ENCODE measurements at places on chromosomes 4 and X.

DNA sequence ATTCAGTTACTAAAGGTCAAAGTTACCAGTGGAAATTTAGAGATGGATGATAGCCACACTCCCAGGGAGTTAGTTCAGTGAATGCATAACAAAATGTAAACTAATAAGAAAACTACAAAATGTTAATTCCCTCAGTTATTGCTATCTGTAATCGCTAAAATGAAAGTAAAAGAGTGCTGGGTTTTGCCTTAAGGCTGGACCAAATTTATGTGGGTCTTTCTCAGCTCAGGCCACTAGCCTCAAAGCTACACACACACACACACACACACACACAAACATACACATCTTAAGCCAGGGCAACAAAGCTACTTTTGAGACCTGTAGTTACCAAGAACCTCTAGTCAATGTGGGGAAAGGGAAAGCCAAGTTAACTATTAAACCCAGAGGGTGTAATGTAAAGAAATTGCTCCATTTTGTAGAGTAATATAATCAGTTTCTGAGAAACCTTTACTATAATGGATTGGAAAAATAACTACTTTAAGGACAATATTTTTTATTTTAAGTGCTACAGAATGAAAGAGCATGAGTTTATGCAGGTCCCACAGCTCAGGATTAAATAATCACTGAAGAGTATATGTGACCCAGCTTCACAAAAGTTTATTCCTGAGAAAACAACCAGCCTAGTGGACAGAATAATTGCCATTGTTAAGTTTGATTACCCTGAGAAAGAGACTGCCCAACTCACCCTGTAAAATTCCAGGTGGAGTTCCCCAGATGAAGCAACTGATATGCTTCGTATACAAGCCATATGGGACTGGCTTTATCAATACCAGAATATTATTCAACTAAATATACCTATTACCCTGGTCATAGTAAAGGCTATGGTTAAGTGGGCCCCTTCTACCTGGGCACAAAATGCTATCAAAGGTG, 8.9 kb upstream of the UGT2A3 start:
- no peaks in the 10 kb centered on the region for H3K4me1 ChIP-seq
- no peak for DNase-seq
- H3K4me3 ChIP-seq: no peak overlapping the region
- no peaks in the 10 kb centered on the region for H3K27me3 ChIP-seq
- H3K27ac ChIP-seq: no peak overlapping the region
- no peaks in the 10 kb centered on the region for H3K36me3 ChIP-seq

DNA sequence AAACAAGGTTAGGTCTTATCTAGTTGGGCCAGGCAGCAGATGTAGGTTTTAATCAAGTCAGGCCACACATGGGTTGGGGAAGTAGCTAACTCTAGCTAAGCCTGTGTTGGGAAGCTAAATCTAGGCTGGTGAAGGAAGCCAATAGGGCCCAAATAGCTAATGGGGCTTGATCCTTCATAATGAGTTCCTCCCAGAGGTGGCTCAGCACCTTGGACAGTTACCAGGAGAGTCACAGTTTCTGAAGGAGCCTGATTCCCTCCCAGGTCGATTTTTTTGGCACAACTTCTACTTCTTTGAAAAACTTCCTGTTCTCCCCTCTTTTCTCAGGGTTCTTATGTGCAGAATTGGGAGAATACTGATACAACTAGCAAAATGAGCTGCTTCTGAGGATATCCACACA, 242.5 kb upstream of the PRPS2 start:
- no peaks in the 10 kb centered on the region for H3K4me1 ChIP-seq
- DNase-seq: no peak
- H3K27ac ChIP-seq: no peak overlapping the region
- no peaks in the 10 kb centered on the region for H3K36me3 ChIP-seq
- no peaks in the 10 kb centered on the region for H3K27me3 ChIP-seq
- H3K4me3 ChIP-seq: no peak overlapping the region

GRCh38 chrX:137195991-137196390, 162.2 kb upstream of the GPR101 start:
- peaks cover 2% of the 10 kb centered on the region for H3K27me3 ChIP-seq
- H3K36me3 ChIP-seq: no peaks in the 10 kb centered on the region
- no peak overlapping the region for H3K4me3 ChIP-seq
- no peak for DNase-seq

DNA sequence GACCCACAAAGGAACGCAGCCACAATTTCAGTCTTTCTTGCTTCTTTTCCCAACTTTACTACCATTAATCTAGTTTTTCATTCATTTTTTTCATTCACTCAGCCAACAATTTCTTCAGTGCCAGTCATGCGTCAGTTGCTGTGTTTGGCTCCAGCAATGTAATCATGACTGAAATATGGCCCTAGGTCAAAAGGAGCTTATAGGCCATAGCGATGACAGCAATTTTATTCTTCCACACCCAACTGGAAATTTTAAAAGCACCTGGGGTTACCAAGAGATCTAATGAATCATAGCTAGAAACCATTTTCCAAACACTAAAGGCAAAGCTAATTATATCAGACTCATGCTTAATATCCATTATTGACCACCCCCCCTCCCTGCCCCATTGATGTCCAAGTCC, 29.8 kb upstream of the C1QTNF7 start:
- H3K27ac ChIP-seq: no peak overlapping the region
- no peaks in the 10 kb centered on the region for H3K36me3 ChIP-seq
- no peak overlapping the region for H3K4me3 ChIP-seq
- H3K4me1 ChIP-seq: peaks cover 45% of the 10 kb centered on the region
- DNase-seq: no peak

- no peak overlapping the region for H3K27ac ChIP-seq
- peaks cover 36% of the 10 kb centered on the region for H3K27me3 ChIP-seq
- H3K36me3 ChIP-seq: no peaks in the 10 kb centered on the region
- H3K4me3 ChIP-seq: peak overlapping the region; percentile 25
Observed at GRCh38 chr4:5711479-5712184, 631 bp downstream of the EVC start.

- DNase-seq: no peak
- H3K4me3 ChIP-seq: no peak overlapping the region
- H3K36me3 ChIP-seq: no peaks in the 10 kb centered on the region
- H3K4me1 ChIP-seq: no peaks in the 10 kb centered on the region
- no peak overlapping the region for H3K27ac ChIP-seq
Observed at GRCh38 chr4:137621056-137621455, 88.8 kb upstream of the PCDH18 start.

DNA sequence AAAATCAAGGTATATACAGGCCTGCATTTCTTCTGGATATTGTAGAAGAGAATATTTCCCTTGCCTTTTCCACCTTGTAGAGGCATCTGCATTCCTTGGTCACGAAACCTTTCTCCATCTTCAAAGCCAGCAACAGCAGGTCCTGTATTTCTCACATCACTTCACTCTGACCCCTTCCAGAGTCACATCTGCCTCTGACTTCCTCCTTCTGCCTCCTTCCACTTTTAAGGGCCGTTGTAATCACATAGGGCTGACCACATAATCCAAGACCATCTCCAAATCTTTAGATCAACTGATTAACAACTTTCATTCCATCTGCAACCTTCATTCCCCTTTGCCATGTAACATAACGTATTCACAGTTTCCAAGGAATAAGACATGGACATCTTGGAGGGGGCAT, 38.3 kb upstream of the NDP start:
- no peak overlapping the region for H3K27ac ChIP-seq
- no peaks in the 10 kb centered on the region for H3K27me3 ChIP-seq
- no peak for DNase-seq
- H3K4me1 ChIP-seq: peaks cover 7% of the 10 kb centered on the region
- H3K4me3 ChIP-seq: no peak overlapping the region

- no peak overlapping the region for H3K27ac ChIP-seq
- no peak overlapping the region for H3K4me3 ChIP-seq
- no peaks in the 10 kb centered on the region for H3K27me3 ChIP-seq
- no peak for DNase-seq
- H3K4me1 ChIP-seq: no peaks in the 10 kb centered on the region
Observed at GRCh38 chr4:39539089-39539611, 11.9 kb upstream of the UGDH start.

- no peak overlapping the region for H3K27ac ChIP-seq
- H3K4me3 ChIP-seq: no peak overlapping the region
- DNase-seq: no peak
- no peaks in the 10 kb centered on the region for H3K4me1 ChIP-seq
- no peaks in the 10 kb centered on the region for H3K27me3 ChIP-seq
Observed at GRCh38 chr4:157739242-157739641, 433.6 kb downstream of the GASK1B start.
